ENCODE measurements at places on chromosomes 5 and 9.

- DNase-seq = no peak
Observed at GRCh38 chr5:105708442-105708841, 1962.3 kb downstream of the EFNA5 start.

- no peak for DNase-seq
Observed at GRCh38 chr5:180294913-180295555, 3.2 kb upstream of the MAPK9 start.

GRCh38 chr5:54996466-54996865 is 11.1 kb upstream of the ESM1 start:
- DNase-seq = no peak

DNA sequence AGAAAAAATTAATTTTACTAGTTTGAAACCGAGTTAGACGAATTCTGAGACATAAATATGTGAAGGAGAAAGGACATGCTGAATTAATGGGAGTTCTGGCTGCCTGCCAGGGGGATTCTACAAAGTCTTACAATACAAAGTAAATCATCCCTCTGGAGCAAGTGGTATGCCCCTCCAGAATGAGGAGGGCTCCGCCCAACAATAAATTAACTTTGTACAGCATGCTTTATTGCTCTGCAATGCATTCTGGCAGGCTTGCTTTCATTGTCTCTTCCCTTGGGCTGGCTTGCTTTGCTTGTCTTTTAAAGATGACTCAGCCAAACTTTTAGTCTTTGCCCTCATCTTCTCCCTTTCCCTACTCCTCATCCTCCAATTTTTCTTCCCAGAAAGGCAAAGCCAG is 11.7 kb upstream of the PCDHB1 start:
- no peak for DNase-seq

GRCh38 chr5:60183881-60184280 is 290.4 kb upstream of the PDE4D start:
- no peak for DNase-seq

All from retina (tissue), 1 donor.